ENCODE measurements at places on chromosomes 13 and 19. TPM values are rescaled to one million over a fixed set of nuclear protein-coding genes. Genes with fewer than 3 reads are reported as not detected.
A peak's percentile ranks its signal among the peaks of the same experiment; 100 is the strongest.

GRCh38 chr19:6737873-6738786, 750 bp upstream of the GPR108 start:
- H3K27ac ChIP-seq, result peak overlapping the region; percentile 60
- DNase-seq, result peak; percentile 79
- H3K27me3 ChIP-seq, result peaks cover 8% of the 10 kb centered on the region
- H3K4me1 ChIP-seq, result peaks cover 56% of the 10 kb centered on the region
- H3K36me3 ChIP-seq, result peaks cover 9% of the 10 kb centered on the region

DNA sequence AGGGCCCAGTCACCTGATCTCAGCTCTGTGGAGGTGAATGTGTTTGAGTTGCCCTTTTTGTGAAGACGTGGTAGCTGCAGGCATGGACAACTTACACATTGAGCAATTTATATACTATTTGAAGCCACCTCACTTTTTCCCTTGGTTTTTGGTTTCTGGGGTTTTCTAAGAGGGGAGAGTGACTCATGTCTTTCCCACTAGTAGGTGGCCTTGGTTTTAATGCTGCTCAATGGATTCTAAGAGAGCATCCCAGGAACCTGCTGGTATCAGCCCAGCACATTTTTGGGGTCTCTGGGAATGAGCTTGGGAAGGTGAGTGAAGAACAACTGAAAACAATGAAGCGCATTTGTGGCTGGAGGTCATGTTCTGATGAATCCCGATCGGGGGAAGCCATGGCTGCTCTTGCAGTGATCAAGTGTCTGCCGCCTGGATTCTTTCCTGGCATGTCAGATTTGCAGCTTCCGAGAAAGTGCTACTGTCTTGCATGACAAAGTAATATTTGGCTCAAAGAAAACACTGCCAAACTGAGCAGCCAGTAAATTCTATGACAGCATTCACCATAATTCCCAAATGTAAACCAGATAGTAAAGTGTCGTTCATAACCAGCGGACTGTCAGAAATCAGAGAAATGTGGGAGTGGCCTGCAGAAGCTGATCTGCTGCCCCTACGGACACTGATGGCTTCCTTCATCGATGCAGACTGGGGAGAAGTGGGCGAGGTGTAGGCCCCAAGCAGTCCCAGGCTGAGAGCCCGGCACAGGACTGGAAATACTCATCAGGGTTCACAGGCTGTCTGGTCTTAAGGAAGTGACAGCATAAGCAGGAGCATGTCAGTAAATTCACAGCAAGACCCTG, 98.7 kb downstream of the COL4A2 start:
- no peak for DNase-seq
- no peak overlapping the region for H3K27ac ChIP-seq
- H3K4me3 ChIP-seq, result no peak overlapping the region
- no peaks in the 10 kb centered on the region for H3K4me1 ChIP-seq
- no peaks in the 10 kb centered on the region for H3K36me3 ChIP-seq
- H3K27me3 ChIP-seq, result peaks cover 9% of the 10 kb centered on the region

GRCh38 chr13:24652359-24652758, 27.8 kb upstream of the ATP12A start:
- no peaks in the 10 kb centered on the region for H3K4me1 ChIP-seq
- H3K4me3 ChIP-seq, result no peak overlapping the region
- no peak overlapping the region for H3K27ac ChIP-seq
- DNase-seq, result no peak

DNA sequence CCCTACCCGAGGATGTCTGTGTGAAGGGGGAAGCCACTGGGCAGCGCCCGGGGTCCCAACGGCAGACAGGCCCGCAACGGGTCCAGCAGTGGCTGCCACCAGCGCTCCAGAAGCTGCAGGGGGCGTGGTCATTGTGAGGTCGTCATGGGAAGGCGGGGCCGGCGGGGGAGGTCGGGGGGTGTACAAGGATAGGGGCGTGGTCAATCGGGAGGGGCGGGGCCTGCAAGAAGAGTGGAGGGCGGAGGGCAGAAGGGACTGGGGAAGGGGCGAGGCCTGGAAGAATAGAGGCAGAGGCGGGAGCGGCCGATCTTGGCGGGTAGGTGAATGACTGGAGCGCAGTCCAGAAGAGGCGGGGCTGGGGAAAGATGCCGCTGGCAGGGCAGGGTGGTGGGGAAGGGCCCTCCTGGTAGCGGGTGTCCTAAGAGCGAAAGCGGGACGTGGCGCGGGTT, 4.4 kb downstream of the FUZ start:
- peak; percentile 69 for DNase-seq
- peak overlapping the region; percentile 60 for H3K27ac ChIP-seq
- peaks cover 22% of the 10 kb centered on the region for H3K36me3 ChIP-seq
- H3K27me3 ChIP-seq, result no peaks in the 10 kb centered on the region
- H3K4me1 ChIP-seq, result peaks cover 32% of the 10 kb centered on the region

GRCh38 chr13:50843257-50844083, at the start of gene DLEU7:
Gene DLEU7 (minus strand): TSS chr13:50843692. CDS start chr13:50843646, 46 bp downstream.
- H3K4me1 ChIP-seq, result peaks cover 22% of the 10 kb centered on the region
- H3K27ac ChIP-seq, result no peak within 1 kb of the TSS
- no peak for DNase-seq

- H3K4me1 ChIP-seq, result no peaks in the 10 kb centered on the region
- no peaks in the 10 kb centered on the region for H3K27me3 ChIP-seq
- no peak for DNase-seq
- H3K36me3 ChIP-seq, result peaks cover 42% of the 10 kb centered on the region
These were observed 5.6 kb upstream of the EEF1AKMT1 start for GRCh38 chr13:20779405-20779804.

GRCh38 chr19:336067-336614, 8.5 kb downstream of the MIER2 start:
- H3K27me3 ChIP-seq, result no peaks in the 10 kb centered on the region
- H3K4me3 ChIP-seq, result no peak overlapping the region
- H3K27ac ChIP-seq, result no peak overlapping the region
- H3K36me3 ChIP-seq, result peaks cover 39% of the 10 kb centered on the region

DNA sequence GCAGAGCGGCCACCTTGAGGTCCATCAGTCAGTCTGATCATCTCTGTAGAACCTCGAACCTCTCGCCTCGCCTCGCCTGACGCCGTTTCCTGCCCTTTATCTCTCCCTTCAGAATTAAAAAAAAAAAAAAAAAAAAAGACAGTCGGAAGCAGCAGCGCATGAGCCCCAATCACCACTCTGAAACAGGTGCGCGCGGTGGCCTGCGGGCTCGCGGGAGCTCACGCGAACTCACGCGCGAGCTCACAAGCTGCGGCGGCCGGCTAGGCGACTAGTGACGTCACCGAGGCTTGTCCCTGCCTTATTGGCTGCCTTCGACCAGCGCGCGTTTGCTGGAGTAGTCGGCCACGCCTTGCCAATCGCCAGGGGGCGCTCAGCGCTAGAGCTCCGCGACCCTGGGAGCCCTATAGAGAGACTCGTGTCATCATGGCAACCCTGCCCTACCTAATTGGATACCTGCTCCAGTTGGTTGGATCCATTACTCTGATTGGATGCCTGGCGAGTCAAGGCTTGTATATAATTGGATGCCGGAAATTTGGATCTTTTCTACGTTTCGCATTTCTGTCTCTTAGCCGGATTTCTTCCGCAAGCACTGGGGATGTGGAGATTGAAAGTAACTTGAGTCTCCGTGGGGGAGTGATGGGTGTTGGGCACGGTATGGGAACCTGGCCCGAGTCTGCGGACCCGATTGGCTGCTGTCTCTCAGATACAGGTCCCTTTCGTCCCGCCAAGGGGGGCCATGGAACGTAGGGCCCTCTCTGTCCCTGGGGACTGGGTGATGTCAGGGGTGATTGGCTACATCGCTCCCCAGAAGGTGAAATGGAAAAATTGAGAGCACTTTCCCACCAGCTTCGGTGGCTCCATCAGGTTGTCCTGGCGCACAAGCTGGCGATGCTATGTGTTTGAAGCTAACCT, 31.6 kb downstream of the SYT3 start:
- H3K27me3 ChIP-seq, result peaks cover 26% of the 10 kb centered on the region
- no peak overlapping the region for H3K27ac ChIP-seq
- no peak overlapping the region for H3K4me3 ChIP-seq

- no peaks in the 10 kb centered on the region for H3K36me3 ChIP-seq
- peak; percentile 42 for DNase-seq
- peaks cover 35% of the 10 kb centered on the region for H3K4me1 ChIP-seq
- no peaks in the 10 kb centered on the region for H3K27me3 ChIP-seq
- no peak overlapping the region for H3K27ac ChIP-seq
- no peak overlapping the region for H3K4me3 ChIP-seq
These were observed 2.2 kb downstream of the S1PR2 start for GRCh38 chr19:10228920-10229319.

GRCh38 chr19:5099701-5100221, 130.8 kb downstream of the KDM4B start:
- H3K4me3 ChIP-seq, result no peak overlapping the region
- no peak overlapping the region for H3K27ac ChIP-seq
- H3K36me3 ChIP-seq, result peaks cover 72% of the 10 kb centered on the region
- peak; percentile 9 for DNase-seq
- no peaks in the 10 kb centered on the region for H3K27me3 ChIP-seq
- no peaks in the 10 kb centered on the region for H3K4me1 ChIP-seq

DNA sequence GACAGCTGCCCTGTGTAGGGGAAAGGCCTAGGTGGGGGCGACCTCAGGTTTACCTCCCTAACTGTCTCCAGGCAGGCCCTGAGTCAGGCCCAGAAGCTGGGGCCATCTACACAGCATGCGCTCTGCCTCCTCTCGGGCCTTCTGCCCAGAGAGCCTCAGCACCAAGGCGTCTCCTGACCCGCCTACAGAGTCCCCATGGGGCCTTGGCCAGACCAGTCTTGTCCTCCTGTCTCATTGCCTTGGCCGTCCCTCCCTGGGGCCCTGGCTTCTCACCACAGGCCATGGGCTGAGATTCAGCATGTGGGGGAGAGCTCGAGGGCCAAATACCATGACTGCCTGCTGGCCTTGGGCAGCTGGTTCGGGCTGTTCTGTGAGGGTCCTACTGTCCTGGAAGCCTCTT, 59.0 kb downstream of the SMARCA4 start:
- peaks cover 94% of the 10 kb centered on the region for H3K36me3 ChIP-seq
- no peak overlapping the region for H3K27ac ChIP-seq
- no peak for DNase-seq
- H3K4me3 ChIP-seq, result no peak overlapping the region
- no peaks in the 10 kb centered on the region for H3K4me1 ChIP-seq
- H3K27me3 ChIP-seq, result no peaks in the 10 kb centered on the region

DNA sequence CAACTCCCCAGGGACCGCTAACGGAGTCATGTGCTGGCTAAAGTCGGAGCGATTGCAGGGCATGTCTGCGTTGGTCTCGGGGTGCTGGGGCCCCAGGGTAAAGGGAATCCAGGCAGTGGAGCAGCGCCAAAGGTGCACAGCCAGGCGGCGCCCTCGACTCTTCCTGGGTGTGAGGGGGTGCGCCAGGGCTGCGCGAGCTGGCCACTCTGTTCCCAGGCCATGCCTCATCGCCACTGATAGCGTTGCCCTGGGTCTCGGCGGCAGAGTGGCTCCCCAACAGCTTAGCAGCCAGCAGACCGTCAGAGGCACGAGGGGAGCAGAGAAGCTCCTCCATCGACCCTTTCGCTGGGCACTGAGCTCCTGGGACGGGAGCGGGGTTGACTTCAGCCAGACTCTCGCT, 152.7 kb downstream of the B3GLCT start:
- H3K4me1 ChIP-seq, result no peaks in the 10 kb centered on the region
- H3K27me3 ChIP-seq, result peaks cover 17% of the 10 kb centered on the region
- no peaks in the 10 kb centered on the region for H3K36me3 ChIP-seq
- H3K27ac ChIP-seq, result no peak overlapping the region
- DNase-seq, result no peak

DNA sequence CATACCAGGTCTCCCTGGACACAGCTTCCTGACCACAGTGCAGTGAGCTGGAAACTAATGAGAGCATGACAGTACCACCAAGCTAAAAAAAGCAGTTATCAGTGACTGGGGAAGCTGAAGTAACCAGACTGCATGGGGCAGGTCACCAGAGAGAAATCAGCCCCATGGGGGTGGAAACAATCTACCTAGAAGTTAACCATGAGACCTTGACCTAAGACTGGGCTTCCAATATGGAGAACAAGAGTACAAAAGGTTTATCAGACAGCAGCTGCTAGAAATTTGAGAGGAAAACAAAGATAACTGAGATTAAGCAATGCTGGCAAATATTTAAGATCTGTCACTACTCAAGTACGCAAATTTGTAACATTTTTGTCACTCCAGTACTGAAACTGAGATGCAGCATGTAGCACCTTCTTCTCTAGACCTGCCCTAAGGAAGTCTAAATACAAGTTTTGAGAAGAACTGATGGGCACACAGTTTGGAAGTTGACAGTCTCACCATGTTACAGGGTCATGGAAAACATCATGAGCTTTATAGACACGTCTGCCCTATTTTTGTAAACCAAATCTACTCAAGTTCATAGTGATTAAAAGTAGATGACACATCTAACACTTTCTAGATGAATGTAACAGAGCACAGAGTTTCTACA, 2641.8 kb upstream of the PCDH20 start:
- H3K4me3 ChIP-seq, result no peak overlapping the region
- DNase-seq, result no peak
- H3K27me3 ChIP-seq, result no peaks in the 10 kb centered on the region
- H3K36me3 ChIP-seq, result no peaks in the 10 kb centered on the region
- no peaks in the 10 kb centered on the region for H3K4me1 ChIP-seq

DNA sequence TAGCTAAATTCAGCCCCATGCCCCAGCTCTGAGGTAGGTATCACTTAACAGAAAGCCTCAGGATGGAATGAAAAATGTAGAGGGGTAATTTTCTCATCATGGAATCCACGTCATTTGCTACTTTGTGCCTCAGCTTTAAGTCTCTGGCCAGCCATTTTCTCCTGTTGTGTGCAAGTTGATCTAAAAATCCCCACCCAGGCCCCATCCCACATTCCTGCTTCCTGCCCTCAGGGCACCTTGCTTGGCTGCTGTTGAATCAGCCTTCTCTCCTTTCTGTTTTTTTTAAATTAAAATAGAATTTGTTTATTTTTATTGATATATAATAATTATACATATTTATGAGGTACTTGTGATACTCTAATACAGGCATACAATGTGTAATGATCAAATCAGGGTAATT, 179.9 kb upstream of the TSHZ3 start:
- no peak for DNase-seq
- no peak overlapping the region for H3K27ac ChIP-seq
- H3K4me3 ChIP-seq, result no peak overlapping the region
- no peaks in the 10 kb centered on the region for H3K36me3 ChIP-seq

- no peak overlapping the region for H3K4me3 ChIP-seq
- no peak for DNase-seq
- H3K27ac ChIP-seq, result no peak overlapping the region
- H3K4me1 ChIP-seq, result no peaks in the 10 kb centered on the region
- no peaks in the 10 kb centered on the region for H3K36me3 ChIP-seq
These were observed 1360.2 kb upstream of the SLC10A2 start for GRCh38 chr13:104426435-104426834.

- no peaks in the 10 kb centered on the region for H3K36me3 ChIP-seq
- DNase-seq, result no peak
- no peaks in the 10 kb centered on the region for H3K4me1 ChIP-seq
These were observed 358.1 kb downstream of the COG6 start for GRCh38 chr13:40013554-40013953.

- peaks cover 6% of the 10 kb centered on the region for H3K36me3 ChIP-seq
- peak within 1 kb of the TSS; percentile 96 for H3K4me3 ChIP-seq
- peaks cover 22% of the 10 kb centered on the region for H3K4me1 ChIP-seq
These were observed at the start of gene PPP1R37 for GRCh38 chr19:45092747-45093678. Gene PPP1R37 (plus strand): TSS chr19:45093179. CDS start chr19:45093326, 147 bp downstream.

GRCh38 chr19:5086725-5087439, 118.0 kb downstream of the KDM4B start:
- H3K4me3 ChIP-seq, result no peak overlapping the region
- H3K27me3 ChIP-seq, result no peaks in the 10 kb centered on the region
- H3K27ac ChIP-seq, result no peak overlapping the region
- H3K36me3 ChIP-seq, result peaks cover 73% of the 10 kb centered on the region
- DNase-seq, result no peak
- H3K4me1 ChIP-seq, result no peaks in the 10 kb centered on the region

GRCh38 chr19:45817010-45817724, 2.1 kb upstream of the RSPH6A start:
- H3K27me3 ChIP-seq, result peaks cover 45% of the 10 kb centered on the region
- no peak overlapping the region for H3K27ac ChIP-seq
- H3K4me3 ChIP-seq, result no peak overlapping the region
- peak; percentile 95 for DNase-seq
- H3K4me1 ChIP-seq, result peaks cover 10% of the 10 kb centered on the region

The DNAAF3 gene
- polyA plus RNA-seq, result not detected

The SIAH3 gene
- not detected for polyA plus RNA-seq

The ZNF256 gene
- 0.51 TPM for polyA plus RNA-seq
